ENCODE measurements at places on chromosomes 1 and 21. TPM values are rescaled to one million over a fixed set of nuclear protein-coding genes. Genes with fewer than 3 reads are reported as not detected.

Gene GJC2
- 6.9 TPM for total RNA-seq

Gene SPATA6
- total RNA-seq: 19.5 TPM

DNA sequence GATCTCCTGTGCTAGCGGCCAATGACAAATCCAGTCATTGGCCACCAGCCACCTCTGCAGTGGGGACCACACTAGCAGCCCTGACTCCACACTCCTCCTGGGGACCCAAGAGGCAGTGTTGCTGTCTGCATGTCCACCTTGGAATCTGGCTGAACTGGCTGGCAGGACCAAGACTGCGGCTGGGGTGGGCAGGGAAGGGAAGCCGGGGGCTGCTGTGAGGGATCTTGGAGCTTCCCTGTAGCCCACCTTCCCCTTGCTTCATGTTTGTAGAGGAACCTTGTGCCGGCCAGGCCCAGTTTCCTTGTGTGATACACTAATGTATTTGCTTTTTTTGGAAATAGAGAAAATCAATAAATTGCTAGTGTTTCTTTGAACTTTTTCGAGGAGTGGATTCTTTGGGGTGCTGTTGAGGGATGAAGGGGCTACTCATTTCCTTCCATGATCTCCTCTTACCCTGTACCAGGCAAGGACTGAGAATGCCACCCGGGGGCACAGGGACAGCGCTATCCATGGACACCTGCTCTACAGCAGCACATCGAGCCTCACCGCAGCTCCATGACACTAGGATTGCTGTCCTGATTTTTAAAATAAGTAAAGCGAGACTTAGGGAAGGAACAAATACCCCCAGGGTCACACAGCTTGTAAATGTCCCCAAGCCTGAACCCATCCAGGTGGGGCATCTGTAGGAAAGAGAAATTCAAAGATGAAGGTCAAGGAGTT lies 44.7 kb downstream of the TNNT2 start:
- peak; percentile 43 for DNase-seq

- DNase-seq: no peak
These were observed 36.6 kb downstream of the DMRTB1 start for GRCh38 chr1:53495633-53496345.

Gene SAMSN1
- 18.2 TPM for total RNA-seq

Gene PKLR
- not detected for total RNA-seq

- no peak for DNase-seq
These were observed 23.3 kb downstream of the SLC6A17 start for GRCh38 chr1:110173466-110174105.
